ENCODE measurements at places on chromosomes 3 and 15.

GRCh38 chr3:168952551-168952950 lies 711.0 kb downstream of the MECOM start:
- DNase-seq, result no peak

GRCh38 chr3:106826791-106827311 lies 550.4 kb upstream of the CCDC54 start:
- no peak for DNase-seq

GRCh38 chr3:44045476-44046275 lies 196.0 kb upstream of the TOPAZ1 start:
- DNase-seq, result peak; percentile 68

DNA sequence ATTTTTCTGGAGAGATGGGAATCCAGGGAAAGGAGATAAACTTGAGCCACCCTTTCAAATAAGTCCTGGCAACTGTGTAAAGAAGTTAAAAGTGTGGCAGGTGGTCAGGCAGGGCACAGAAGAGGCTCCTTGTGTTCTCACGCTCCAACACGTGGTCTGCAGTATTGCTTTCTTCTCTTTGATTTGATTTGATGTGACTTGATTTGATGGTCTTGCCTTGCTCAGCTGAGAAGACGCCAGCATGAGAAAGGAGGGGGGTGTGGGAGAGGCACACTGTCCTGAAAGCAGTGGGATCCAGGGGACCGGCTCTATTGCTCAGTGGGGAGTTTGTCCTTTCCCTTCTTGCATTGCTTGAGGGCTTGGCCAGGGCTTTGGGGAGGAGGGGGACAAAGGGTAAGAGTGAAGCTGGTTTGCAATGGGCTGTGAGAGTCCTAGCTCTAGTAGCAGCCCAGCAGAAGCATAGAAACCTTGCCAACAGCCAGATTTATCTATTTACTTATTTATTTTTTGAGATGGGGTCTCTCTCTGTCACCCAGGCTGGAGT lies 25.7 kb upstream of the NEO1 start:
- no peak for DNase-seq

- DNase-seq, result no peak
Measured at GRCh38 chr3:99295836-99296235, 342.6 kb upstream of the COL8A1 start.

- DNase-seq, result no peak
Measured at GRCh38 chr15:70714565-70714964, 48.8 kb downstream of the UACA start.

DNA sequence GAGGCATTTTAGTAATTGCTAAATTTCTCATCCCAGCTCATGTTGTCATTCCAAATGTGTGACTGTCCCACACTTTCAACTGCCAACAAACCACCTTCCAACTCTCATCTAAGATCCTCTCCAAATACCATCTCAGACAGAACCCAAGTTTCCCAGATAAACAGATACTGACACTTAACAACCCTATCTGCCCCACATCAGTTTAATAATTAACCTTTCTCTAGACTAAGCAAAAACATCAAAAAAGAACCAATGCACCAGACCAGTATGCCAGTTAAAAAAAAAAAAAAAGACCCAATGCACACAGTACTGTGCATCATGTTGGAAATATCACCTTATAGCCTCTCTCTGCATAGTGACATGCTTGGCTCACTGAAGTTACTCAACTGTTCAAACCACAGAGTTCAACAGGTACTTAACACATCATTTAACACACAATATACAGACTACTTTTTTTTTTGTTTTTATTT lies 5.5 kb downstream of the SFMBT1 start:
- DNase-seq, result no peak

- DNase-seq, result no peak
Measured at GRCh38 chr3:151439652-151440125, 21.2 kb downstream of the IGSF10 start.

DNA sequence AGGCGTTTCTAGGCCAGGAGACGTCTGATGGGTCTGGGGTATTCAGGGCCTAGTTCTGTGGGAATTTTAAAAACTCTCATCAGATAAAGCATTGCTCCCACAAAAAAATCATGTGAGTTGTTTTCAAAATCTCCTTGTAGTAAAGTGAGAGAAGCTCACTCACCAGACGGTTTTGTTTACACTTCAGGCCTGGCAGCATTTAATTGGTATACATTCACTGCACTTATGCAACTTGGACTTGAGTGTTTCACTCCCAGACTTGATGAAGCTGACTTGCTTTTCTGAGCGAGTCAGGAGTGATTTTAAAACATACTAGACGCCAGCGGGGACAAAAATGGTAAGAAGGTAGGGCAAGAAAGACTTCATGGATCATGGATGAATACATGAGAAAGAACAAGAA lies 75.2 kb downstream of the SLCO3A1 start:
- no peak for DNase-seq

- DNase-seq, result no peak
Measured at GRCh38 chr3:40782111-40782721, 257.5 kb downstream of the ZNF621 start.

DNA sequence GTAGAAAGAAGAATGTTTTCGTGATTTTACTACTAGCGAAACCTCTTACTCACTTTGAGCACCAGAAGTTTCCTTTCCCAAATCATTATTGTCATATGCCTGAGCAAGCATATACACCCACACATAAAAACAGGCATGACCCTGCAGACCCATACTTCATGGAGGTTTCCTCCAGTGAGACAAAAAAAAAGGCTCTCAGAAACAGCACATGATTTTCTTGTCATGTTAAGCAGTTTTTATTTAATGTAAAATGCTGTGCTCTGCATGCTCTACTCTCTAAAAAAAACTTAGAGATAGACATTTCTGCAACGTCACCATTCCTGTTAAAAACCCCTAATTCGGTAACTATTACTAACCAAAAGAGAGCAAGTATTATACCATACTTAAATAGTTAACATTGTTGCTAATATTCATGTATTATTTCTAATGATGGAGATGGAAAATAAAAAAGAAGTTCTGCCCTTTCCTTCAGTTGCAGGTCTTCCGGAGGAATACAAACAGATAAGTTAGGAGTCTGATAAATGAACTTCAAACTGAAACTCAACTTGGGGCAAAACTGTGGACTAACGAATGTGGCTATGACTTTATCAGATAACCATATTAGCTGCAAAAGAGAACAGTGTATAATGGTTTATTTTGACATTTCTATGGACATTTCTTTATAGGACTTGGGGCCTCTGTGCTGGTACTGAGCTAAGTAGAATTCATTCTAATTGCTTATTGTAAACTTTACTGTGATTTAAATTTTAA lies 15.9 kb downstream of the CD200R1 start:
- DNase-seq, result peak; percentile 31

DNA sequence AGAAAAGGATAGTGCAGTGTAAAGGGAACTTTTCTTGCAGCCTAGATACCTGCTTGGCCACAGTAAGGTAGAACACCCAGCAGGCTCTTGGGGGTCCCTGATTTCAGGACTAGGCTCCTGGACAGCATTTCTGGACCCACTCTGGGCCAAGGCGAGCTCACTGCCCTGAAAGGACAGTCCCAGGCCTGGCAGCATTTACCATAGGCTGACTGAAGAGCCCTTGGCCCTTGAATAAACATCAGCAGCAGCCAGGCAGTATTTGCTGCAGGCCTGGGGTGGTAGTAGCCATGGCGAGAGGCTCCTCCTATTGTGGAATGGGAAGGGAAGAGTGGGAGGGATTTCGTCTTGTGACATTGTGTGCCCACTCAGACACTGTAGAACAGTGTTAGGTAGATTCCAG lies 529.2 kb downstream of the TUSC7 start:
- DNase-seq, result no peak

DNA sequence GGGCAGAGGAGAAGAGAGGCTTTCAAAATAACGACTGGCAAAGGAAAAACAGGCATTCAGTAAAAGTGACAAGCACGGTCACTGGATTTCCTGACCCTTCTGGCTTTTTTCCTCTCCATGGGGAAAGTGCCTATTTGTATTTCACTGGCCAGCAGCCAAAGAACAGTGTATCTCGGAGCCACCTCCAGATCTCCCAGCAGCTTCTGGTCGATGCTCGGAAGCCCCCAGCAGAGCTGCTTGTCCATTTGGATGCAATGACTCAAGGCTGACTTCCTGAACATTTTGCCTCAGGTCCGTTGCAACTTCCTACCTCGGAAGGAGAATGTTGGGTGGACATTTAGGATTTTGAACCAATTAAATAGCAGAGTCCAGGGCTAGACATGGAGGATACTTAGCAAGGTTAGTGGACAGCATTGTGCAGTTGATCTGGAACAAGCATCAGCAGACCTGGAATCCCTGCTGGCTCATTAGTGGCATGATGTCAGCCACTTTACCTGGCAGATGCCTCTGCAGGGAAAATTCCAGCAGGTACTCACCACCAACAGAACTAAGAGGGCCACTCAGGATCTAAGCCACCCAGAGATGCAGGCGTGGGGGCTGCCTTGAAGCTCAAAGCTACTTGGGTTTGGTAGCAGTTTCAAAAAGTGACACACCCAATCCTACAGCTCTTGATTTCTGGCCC lies 1.1 kb downstream of the FAM107A start:
- DNase-seq, result no peak

DNA sequence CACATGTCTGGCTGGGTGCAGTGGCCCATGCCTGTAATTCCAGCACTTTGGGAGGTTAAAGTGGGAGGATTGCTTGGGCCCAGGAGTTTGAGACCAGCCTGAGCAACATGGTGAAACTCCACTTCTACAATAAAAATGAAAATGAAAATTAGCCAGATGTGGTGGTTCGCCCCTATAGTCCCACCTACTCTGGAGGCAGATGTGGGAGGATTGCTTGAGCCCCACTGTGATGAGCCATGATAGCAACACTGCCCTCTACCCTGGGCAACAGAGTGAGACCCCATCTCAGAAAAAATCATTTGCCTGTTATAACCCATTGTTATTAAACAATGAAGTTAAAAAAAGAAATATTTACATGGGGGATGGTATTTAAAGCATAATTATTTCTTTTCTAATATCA lies 240.1 kb upstream of the ZPLD1 start:
- no peak for DNase-seq

DNA sequence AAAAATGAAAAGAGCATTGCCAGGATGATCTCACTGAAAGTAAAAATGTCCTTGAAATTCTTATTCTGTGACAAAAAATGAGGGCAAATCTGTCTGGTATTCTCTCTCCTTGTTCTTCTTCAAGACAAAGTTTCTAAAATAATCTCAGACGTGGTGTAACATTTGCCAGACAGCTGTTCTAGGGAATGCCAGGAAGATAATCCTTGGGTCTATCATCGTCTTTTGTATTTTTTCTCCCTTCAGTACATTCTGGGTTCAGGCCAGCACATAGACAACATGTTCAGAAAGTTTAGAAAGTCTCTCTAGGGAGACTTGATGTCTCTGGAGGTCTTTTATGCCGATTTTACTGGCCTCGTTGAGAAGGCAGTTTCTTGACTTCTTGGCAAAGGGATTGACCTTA lies 121.2 kb upstream of the HES1 start:
- DNase-seq, result no peak

DNA sequence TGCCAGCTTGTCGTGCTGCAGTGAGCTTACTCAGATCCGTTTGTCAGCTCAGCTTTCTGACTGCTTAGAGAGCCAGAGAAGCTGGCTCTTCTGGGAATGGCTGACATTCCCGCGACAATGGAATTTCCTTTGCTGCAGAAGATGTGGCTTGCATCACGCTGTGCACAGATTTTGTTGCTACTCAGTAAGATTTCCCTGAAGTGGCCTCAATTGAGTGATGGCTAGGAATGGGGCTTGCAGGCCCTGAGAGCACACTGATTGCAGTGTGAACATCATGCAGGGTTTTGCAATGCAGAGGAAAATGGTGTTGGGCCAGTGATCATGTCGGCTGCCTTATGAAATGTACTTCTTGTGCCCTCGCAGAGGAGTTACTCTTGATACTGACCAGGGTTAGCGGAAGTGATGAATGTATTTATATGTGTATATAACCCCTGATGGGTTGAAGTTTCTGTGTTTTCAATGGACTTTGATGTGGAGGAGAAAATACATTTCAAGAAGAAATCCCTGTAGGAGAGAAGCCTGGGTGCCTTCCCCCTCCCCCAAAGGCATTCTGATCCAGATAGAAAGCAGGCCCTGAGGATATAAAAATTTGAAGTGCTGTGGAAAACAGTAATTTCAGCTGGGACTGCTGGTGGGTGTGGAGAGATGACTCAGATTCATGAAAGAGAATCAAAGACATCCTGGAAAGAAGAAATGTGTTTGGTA lies 102.5 kb upstream of the PDZRN3 start:
- DNase-seq, result no peak
